Stimulated activated effector memory CD8-positive, alpha-beta T cell treated with anti-CD3 and anti-CD28 coated beads, Interleukin-12 subunit alpha, Interleukin-12 subunit beta, amount 100 ng/mL, for 72 hours (primary cell): ENCODE measurements at places on chromosomes 5 and 9.

DNA sequence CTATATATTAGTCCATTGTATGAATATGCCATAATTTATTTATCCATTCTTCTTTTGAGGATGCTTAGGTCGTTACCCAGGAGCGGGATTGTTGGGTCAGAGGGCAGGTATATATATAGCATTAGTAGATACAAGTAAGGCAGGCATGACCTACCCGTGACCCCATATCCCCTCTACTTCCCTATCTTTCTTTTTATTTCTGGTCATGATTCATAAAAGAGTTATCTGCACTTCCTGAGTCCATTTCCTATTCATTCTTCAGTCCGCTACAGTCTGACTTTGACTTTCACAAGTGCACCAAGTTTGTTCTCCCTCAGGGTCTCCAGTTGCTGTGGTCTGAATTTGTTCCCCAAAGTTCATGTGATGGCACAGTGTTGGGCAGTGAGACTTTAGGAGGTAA is 6.9 kb downstream of the RHOBTB3 start:
- no peak for DNase-seq

GRCh38 chr9:23796209-23796608 is 29.8 kb downstream of the ELAVL2 start:
- no peak for DNase-seq

- no peak for DNase-seq
These were observed 334.7 kb downstream of the ACTL7B start for GRCh38 chr9:108521063-108521590.

DNA sequence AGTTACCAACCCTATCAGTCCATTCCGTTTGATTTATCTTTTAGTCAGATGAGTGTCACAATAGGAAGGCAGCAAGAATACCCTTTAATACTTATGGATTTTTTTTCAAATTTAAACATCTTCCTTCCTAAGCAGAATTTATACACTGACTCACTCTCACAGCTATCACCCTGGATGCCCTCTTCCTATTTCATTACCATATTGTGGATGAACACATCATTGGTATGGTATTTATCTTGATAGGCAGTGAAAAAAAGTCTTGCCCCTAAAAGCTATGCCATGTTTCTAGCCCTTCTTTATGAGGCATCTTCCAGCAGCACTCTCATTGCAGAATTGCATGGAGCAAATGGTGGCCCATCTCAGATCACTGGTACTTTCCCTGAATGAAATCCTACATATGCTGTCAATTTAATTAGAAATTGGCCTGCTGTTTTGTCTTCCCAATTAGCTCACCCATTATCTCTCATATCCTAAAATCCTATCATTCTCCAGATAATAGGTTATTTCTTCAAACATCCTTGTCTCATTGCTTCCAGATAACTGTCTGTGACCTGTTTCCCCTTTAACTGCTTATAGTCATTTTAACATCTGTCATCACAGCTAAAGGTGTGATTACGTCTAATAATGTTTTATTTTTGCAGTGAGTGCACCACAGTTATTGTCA is 433.5 kb upstream of the POU5F2 start:
- DNase-seq: no peak

- no peak for DNase-seq
These were observed 40.2 kb upstream of the TEX48 start for GRCh38 chr9:114722081-114722621.

GRCh38 chr9:96064826-96065481 is 189.5 kb downstream of the ERCC6L2 start:
- DNase-seq: no peak

GRCh38 chr9:92185681-92186080 is 70.5 kb upstream of the SPTLC1 start:
- DNase-seq: no peak

- DNase-seq: no peak
These were observed 31.2 kb downstream of the PTPN3 start for GRCh38 chr9:109466623-109467590.

GRCh38 chr9:110131499-110131898 is 76.5 kb downstream of the C9orf152 start:
- DNase-seq: no peak

- DNase-seq: no peak
These were observed 19.1 kb upstream of the AK3 start for GRCh38 chr9:4760122-4760521.

GRCh38 chr9:90038763-90039162 is 434.0 kb downstream of the GADD45G start:
- DNase-seq: no peak

DNA sequence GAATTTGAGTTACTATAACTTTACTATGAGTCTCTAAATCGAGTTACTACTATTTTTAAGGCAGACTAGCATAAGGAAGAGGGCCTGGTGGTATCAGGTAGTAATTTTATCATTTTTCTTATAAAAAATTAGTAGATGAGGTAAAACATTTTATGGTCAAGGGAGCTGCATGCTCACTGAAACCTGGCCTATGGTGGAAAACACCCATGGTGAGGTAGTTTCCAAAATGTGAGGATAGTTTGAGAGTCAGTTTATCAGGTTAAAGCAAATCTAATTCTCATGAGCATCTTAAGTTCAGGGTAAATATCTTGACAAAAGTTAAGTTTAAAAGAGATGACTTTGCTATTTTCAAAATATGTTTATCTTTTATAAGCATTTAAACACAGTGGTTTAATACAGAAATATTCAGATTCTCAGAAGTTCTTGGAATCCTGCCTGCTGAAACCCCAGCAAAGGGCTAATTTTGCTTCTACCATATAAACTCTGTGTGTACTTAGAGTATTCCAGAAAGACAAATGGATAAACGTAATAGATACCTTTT is 10.0 kb downstream of the DDX4 start:
- DNase-seq: no peak

- DNase-seq: no peak
These were observed 2.7 kb downstream of the TNFAIP8 start for GRCh38 chr5:119358530-119358900.

GRCh38 chr5:51414516-51414915 is 31.3 kb downstream of the ISL1 start:
- DNase-seq: no peak

- no peak for DNase-seq
These were observed 42.1 kb downstream of the OTULIN start for GRCh38 chr5:14706615-14707021.

- no peak for DNase-seq
These were observed 182.7 kb downstream of the NR3C1 start for GRCh38 chr5:143220748-143221251.

- no peak for DNase-seq
These were observed 138.6 kb downstream of the SMARCA2 start for GRCh38 chr9:2153630-2154217.

GRCh38 chr5:134477462-134478245 is 47.8 kb upstream of the JADE2 start:
- DNase-seq: no peak

GRCh38 chr9:127991017-127991756 is 10.4 kb upstream of the EEIG1 start:
- DNase-seq: no peak

DNA sequence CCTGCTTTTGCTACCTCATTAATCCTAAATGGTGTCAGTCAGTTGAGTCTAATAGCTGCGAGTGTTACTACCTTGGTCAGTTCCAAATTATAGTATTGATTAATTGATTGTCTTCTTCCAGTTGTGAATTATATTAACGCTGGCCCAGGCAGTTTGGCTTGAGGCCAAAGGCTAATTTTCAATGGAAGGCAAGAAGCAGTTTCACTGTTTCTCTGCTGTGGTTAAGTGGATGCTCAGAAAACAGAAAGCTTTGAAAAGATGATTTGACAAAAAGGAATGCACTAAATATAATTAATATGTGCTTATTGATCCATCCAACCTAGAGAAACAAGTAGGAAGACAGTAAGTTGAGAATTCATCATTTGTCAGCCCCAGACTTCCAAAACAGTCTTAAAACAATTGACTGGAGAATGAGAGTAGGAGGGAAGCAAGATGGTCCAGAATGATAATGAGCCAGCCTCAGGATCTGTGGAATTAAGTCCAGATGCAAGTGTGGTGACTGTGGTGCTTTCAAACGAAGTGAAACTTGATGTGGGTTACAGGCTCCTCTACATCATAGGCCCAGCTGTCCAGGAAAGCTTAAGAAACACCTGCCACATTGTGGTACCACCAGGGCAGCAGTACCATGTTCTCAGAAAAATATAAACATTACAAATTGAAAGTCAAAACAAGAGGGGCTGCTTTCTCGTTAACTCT is 1371.0 kb upstream of the DMAC1 start:
- no peak for DNase-seq

DNA sequence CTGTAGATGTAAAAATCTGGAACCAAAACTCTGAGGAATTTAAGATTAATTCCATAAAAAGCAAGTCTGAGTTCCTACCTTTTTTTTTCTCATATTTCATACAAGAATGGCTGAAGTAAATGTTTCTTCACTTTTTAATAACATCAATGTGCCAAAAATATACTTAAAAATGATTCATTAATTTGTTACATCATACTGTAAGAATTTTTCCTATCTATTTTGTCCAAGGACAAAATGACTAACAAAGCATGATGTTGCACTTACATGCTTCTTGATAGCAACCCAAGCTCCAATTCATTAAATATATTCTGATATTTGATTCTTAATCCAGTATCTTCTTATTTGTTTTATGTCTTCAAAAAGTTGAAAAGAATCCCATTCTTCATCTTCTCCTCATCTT is 988.3 kb downstream of the TLE1 start:
- DNase-seq: no peak

DNA sequence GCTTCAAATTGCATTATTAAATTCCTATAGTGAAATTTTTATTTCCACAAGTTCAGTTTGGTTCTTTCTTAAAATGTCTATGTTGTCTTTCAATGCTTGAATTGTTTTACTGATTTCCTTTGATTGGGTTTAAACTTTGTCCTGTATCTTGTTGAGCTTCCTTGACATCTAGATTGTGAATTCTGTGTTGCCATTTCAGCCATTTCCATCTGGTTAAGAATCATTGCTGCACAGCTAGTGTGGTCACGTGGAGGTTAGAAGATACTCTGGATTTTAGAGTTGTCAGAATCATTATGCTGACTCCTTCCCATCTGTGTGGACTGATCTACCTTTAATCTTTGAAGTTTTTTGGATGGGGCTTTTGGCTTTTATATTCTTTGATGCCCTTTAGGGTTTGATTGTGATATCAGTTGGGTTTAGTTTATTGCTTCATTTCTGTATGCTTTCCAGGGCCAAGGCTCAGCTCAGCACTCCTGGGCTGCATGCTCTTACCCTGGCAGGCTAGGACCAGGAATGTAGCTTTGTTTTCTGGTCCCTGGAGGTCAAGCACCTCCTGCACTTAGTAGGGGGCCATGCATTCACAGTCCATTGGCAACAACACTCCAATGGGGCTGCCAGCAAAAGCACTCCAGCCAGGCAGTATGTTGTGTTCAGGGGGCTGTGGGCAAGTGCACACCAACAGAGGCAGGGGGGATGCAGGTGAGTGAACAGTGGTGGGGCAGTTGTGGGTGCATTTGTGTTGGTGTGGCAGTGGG is 141.4 kb downstream of the PRR16 start:
- DNase-seq: no peak

- no peak for DNase-seq
These were observed 1510.5 kb upstream of the CDH9 start for GRCh38 chr5:28548856-28549255.

DNA sequence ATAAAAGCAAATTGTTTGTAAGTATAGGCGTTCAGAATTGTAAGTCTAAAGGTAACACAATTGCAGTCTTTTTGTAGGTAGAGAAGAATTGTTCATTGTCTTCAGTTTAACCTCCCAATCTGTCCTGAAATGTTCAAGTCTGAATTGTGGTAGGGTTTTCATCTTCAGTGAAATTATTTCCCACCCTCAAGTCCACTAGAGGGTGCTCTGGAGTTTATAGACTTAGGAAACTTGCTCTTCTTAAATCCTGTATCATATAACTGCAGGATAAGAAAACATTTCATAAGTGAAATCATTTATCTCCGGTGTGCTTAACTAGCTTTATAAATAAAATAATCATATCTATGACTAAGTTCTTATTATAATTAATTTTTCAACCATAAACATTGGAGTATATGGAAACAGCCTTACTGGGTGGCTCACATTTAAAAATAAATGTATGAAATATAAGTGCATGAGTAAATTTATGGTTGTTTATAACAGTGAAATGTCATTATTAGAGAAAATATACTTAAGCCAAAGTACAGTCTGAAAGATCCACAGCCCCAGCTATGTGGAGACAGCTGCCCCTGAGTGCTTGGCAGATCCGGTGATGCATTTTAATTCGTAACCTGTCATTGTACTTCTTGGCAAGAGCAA is 182.4 kb upstream of the OTULINL start:
- no peak for DNase-seq

- no peak for DNase-seq
These were observed 134.7 kb downstream of the SEMA5A start for GRCh38 chr5:9411142-9411541.

- no peak for DNase-seq
These were observed 22.2 kb upstream of the CMBL start for GRCh38 chr5:10329820-10330481.

GRCh38 chr9:78029551-78030295 is 1.9 kb downstream of the GNAQ start:
- no peak for DNase-seq

DNA sequence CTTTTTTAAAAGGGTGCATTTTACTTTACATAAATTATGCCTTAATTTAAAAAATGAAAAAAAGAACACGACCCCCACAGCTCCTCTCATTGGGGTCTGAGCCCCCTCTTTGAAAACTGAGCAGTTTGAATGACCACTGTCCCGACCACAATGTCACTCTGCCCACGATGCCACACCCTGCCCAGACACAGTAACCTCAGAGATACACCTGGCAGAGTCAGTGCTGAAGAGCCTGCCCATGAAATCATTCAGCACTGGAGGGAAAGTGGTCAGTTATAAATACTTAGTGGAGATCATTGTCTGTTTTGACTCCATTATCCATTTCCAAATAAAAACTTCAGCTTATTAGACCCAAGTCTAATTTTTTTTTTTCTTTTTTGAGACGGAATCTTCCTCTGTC is 49.3 kb downstream of the DNAJC21 start:
- DNase-seq: no peak

- no peak for DNase-seq
These were observed 1388.3 kb upstream of the ACO1 start for GRCh38 chr9:30995956-30996738.

DNA sequence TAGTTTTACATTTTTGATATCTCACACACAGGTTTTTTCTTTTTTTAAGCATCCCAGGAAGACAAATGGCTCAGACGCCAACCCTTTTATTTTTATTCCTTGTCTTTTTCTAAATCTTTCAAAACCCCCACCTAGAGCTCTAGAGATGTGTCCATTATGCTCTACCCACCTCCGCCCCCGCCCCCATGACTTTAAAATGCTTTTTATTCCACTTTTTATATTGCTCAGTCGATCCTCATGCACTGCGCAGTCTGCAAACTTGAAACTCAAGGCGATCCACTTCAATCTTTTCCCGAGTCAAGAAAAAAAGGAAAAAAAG is 411 bp upstream of the MAT2B start:
- no peak for DNase-seq
